Activated T-cell treated with anti-CD3 and anti-CD28 coated beads for 48 hours (primary cell): ENCODE measurements at places on chromosomes 12 and 14.
A peak's percentile ranks its signal among the peaks of the same experiment; 100 is the strongest.

DNA sequence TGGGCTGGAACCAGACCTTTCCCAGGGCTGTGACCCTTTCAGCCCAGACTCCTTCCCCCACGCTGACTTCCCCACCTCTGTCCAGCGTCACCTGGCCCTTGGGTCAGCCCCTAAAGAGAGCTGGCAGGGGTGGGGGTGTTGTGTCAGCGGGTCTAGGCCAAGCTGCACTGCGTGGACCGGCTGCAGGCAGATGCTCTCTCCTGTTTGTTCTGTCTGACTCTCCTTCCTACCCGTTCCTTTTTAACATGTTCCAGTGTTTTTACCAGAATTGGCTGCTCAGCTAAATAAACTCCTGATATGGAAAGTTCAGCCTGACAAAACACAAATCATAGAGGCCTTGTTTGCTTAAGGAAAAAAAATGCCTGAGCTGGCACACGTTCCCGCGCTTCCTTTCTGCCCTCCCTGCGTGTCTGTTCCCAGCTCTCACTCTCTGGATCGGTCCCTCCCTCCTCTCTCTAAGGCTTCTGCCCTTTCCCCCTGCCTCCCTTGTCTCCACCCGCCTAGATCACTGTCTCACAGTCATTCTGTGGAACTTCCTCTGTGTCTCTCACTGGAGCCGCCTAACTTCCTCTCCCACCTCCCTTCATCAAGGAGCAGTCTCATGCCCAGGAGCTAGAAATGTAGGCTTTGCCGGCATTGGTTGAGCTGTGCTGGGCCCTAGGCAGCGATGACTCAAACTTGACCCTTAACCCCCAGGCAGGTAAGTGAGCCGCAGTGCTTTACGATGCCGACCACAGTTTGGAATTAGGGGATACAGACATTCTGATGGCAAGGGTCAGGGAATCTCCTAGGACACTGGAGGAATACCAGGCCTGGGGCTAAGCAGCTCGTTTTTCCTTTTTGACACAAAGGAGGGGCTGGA, 15.5 kb upstream of the MLXIP start:
- no peak for DNase-seq

DNA sequence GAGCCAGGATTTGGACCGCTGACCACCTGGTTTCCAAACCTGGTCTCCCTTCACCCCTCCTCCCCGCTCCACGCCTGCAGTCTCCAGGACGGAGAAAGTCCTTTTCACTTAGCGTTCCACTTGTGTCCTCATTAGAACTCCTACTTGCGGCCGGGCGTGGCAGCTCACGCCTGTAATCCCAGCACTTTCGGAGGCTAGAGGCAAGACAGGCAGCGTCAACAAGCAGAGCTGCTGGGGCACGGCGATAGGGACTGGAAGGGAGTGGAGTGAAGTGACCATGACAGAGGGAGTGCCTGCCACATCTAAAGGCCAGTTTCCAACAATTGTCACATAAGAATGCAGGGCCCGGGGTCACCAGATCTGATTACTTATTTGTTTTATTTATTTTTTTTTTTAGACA, 132.5 kb upstream of the NCOR2 start:
- DNase-seq: no peak

- DNase-seq: peak; percentile 67
Measured at GRCh38 chr14:23559010-23559925, 3.2 kb downstream of the THTPA start.

DNA sequence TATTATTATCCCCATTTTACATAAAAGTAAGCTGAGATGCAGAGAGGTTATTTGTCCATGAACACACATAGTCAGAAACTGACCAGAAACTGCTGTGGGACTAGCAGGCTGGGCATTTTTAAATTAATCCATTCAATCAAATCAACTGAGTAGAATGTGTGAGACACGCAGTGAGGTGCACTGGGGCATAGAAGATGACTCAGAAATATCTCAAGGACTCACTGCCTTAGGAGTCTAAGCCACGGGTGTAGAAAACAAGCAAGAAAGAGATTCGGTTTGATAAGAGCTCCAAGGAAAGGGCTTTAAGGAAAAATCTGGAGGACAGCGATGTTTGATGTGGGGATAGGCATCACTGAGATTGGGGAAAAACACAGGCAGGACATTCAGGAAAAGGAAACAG, 127.8 kb downstream of the ANO2 start:
- no peak for DNase-seq
